ENCODE measurements at places on chromosomes 3 and 15.

GRCh38 chr15:46681901-46682300 is 1035.4 kb upstream of the SEMA6D start:
- no peak for DNase-seq

DNA sequence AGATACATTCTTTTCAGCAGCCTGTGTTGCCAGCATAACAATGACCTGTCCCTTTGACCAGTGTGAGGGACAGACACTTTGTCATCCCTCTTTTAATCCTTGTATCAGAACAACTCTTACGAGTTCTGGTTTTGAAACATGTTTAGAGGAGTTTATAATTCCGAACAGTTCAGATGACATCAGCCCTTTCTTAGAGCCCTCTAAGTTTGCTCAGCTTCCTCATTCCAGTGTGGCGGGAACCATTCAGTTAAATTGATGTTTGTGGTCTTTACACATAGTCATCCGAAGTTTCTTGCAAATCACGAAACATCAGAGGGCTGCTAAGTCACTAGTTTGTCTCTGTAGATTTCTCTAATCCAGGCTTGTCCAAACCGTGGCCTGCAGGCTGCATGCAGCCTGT is 102.5 kb downstream of the AKAP13 start:
- DNase-seq = no peak

DNA sequence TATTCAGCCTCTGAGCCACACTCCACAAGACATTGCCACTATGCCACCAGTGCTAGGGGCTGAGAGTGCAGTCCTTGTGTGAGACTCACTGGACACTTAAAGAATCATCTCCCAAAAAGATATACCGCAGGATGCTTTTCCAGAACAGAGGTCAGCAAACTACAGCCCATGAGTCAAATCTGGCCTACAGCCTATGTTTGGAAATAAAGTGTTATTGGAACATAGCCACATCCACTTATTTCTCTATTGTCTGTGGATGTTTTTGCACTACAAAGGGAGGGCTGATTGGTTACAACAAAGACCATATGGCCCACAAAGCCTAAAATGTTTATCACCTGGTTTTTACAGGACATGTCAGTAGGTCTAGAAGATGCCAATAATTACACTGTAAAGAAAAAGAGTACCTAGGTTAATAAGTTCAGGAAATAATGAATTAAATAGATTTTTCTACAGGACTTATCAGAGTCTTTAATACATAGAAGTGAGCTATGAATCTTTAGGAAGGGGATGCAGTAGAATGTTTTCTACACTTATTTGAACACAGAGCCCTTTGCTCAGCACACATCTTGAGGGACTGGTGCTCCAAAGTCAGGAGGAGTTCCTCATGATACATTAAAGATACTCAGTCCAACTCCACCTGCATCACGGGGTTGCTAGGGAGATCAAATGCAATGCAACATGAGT is 26.3 kb downstream of the SRGAP3 start:
- no peak for DNase-seq

DNA sequence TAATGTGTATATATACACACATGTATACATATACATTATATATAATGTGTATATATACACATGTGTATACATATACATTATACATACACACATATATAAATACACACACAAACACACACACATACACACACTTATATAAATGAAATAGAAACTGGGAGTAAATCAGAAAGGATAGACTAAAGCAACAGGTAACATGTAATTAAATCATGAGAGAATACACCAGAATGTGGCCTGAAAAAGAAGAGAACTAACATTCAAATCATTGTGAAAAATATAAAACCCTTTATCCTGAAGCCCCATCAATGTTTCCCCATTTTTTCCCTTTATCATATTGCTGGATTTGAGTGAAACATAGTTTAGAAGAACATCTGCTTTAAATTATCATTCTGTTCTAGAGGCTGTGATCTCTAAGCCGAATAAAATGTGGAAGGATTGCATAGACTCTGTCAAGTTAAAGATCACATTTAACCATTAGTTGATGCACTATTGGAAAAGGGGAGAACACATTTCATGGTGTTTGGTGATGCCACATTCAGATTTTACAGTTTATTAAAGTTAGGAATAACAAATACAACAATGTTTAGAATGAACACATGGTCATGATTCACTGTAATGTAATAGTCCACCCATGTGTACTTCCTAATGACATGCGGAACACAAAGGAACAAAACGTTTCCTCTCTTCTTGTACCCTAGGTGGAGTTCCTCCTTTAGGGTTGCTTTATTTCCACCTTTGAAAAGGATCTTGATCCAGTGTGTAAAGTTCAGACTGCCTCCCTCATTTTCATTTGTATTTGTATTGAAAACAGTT is 12.5 kb upstream of the THRB start:
- no peak for DNase-seq

DNA sequence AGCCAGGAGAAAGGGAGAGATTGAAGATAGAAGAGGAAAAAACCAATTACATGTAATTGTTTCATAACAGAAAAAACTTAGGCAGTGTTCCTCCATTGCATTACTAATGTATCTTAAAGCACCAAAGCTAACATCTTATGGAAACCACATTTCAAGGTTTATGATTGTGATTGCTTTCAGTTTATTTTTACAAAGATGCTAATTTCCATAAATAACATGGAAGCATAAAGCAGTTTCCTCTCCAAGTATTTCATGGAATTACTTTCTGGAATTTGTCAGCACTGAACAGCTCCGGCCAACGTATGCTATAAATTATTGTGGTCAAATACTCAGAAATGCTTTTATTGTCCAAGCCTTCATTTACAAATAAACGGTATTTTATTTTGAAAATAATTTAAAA is 11.6 kb downstream of the ADAMTSL3 start:
- DNase-seq = no peak

DNA sequence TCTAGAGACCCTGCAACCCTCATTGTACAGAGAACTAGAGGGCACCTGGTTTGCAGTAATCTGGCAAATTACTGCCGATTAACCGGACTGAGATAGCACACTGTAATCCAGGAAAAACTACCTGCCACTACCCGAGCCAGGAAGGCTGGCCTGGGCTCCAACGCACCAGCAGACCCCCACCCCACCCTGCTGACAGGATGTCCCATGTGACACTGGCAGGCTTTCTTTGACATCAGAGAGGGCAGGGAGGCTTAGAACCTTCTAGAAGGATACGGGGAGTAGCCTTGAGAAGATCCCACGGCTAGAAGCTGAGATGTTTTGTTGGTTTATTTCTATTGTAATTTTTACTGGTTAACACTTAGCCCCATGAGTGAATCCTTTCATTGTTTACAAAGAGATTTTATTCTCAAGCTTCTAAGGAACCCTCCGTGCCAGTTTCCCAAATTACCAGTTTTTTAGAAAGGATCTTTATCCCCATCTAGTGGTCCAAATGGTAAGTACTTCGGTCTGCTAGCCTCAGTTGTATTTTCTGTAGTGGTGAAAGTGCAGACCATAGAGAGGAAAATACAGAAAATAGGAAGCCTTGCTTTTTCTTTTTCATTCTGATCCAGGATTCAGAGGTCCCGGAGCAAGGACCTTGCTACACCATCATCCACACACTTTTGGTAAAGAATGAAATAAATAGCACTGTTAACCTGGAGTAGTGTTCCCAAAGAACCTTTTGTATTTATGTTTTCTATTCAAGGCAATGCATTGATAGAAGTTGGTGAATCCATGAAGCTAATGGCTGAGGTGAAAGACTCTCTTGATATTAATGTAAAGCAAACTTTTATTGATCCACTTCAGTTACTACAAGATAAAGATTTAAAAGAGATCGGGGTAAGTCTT is 81.9 kb upstream of the ADAMTSL3 start:
- no peak for DNase-seq

DNA sequence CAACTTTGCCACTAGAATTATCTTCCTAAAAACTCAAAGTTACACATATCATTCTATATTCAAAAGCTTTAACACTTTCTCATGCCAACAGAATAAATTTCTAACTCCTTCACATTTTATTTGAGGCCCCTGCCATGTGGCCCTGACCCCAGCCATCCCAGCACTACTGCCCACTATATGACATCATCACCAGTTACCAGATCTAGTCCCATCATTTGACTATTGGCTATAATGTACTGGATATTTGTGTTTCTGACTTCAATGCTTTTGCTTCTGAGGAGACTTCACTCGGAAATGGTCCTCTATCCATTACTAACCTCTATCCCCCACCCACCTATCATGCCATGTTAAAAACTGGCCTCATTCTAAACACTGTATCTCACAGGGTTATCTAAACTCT is 23.6 kb downstream of the UBE3A start:
- no peak for DNase-seq

- no peak for DNase-seq
Measured at GRCh38 chr3:124885466-124886167, 1.5 kb downstream of the ITGB5 start.

- DNase-seq = no peak
Measured at GRCh38 chr15:94670438-94671034, 439.2 kb downstream of the MCTP2 start.

DNA sequence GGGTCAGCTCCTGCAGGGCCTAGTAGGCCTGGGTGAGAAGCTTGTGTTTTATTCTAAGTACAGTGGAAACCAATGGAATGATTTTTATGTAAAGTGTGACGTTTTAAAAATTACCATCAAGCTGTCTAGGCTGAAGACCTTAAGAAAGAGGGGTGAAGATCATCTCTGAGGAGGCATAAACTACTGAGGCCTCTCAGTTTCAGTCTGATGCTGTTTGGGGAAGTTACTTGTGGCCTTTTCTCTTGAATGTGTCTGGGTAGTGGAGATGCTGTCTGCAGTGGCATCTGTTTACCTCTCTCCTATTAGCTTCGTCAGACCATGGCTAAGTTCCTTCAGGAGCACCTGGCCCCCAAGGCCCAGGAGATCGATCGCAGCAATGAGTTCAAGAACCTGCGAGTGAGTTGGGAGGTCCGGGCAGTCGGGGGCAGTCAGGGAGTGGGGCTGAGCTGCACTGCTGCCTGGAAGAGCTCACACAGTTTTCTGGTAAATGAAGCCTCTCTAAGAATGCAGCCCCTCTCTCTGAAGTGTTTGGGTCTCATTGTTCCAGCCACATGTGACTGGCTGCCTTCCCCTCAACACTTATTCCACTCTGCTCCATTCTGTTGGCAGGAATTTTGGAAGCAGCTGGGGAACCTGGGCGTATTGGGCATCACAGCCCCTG is 1.9 kb downstream of the IVD start:
- DNase-seq = no peak

DNA sequence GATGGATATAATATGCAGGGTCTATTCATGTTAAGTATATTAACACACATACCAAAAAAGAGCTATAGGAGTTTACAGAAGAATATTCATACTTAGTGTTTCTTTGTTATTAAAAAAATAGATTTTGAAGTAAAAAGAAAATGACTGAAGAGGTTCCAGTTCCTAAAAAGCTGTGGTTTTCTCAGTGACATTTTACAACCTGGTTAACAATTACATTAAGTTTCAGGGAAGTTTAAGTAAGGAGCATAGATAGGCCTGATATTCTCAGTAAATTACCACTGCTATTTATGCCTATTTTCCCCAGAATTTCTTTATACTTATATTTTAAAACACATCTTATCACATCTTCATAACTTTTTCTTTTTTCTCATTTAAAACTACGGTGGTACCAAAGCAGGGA is 43.6 kb upstream of the SPTSSB start:
- DNase-seq = no peak

GRCh38 chr3:108412121-108412750 is 98.2 kb downstream of the MYH15 start:
- DNase-seq = no peak

GRCh38 chr15:77476995-77477394 is 56.3 kb downstream of the HMG20A start:
- DNase-seq = no peak

DNA sequence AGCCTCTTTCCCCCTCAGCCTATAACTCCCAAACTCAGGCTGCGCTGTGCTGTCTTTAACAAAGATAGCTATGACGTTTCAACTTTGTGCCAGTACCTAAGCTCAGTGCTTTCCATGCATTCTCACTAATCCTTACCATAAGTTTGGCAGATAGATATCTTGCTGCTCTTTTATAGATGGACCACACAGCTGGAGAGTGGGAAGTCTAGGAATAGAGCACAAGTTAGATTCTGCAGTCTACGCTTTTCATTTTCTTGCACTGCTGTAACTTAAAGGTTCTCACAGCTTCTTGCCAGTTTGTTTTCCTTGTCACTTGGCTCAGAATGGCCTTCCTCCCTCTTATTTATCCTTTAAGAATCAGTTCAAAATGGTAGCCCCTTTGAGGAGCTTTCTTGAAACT is 468.8 kb downstream of the CNTN4 start:
- no peak for DNase-seq

DNA sequence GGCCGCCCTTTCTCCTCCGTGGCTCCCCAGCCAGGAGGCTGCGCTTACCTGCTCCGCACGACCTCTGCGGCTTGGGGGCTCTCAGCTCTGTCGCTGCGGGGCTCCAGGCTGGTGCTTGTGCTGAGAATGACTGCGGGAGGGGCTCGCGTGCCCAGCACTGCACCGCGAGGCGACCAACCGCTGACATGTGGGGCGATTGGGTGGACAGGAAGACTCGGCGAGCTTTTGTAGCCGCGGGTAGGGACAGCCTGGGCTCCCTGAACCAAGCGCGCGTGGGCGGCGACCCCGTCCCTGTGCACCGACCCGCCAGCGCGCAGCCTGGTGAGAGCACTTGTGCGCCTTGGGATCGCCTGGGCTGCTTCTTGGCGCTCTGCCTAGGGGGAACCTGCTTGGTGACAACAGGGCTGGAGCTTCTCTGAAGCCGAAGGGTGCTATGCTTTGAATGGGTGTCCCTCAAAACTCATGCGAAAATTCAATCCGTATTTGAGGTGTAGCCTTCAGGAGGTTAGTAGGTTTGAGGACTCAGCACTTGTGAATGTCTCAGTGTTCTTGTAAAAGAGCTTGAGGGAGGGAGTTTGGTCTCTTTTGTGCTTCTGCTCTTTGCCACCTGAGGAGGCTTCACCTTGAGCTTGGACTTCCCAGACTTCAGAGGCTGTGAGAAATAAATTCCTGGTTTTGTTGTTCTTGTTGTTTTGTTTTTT is 50.4 kb downstream of the IL12A start:
- no peak for DNase-seq

DNA sequence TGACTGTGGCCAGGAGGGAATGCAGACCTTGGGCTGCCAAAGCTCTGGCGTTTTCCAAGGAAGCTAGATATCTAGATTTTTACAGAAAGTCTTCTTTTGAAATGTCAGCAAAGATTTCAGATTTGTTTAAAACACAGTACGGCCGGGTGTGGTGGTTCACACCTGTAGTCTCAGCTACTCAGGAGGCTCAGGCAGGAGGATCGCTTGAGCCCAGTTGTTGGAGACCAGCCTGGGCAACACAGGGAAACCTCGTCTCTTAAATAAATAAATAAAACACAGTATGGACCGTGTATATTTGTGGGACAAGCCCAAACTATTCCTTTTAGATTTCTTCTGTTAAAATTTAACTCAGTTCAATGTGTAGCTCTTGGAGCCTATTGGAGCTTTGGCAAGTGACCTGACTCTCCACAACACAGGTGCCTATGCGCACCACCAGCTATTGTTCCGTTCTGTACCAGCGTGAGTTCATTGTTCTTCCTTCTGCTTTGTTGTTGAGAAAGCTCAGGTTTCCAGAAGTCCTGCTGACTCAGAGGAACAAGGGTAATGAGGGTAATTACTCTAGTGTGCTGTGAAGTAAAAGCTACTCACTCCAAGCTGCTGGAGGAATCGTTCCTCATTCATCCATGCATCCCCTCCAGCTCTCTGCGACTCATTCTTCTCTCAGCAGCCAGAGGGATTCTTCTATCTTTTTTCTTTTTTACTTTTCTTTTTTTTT is 73.1 kb upstream of the SLC6A6 start:
- no peak for DNase-seq

- DNase-seq = no peak
Measured at GRCh38 chr3:195071011-195071728, 199.8 kb downstream of the XXYLT1 start.
